ENCODE measurements at places on chromosomes 6 and 20. TPM values are rescaled to one million over a fixed set of nuclear protein-coding genes. Genes with fewer than 3 reads are reported as not detected.

Gene PDE7B
- 18.6 TPM for total RNA-seq

DNA sequence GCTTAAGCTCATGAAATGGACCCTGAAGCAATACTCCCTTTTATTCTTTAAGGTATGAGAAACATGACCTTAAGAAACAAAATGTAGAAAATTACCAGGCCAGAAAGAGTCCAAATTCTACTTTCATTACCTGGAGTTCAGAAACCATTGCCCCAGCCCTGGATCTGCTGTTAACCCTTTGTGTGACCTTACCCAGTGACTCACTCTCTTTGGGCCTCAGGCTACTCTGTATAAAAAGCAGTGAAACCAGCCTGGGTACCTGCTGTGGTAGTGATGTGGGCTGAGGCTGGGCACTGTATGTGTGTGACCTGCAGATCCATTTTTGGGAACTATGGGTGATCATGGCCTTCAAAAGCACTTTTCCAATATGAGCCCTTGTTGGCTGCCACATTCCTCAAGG lies 47.2 kb downstream of the SLC9A8 start:
- no peak for DNase-seq

DNA sequence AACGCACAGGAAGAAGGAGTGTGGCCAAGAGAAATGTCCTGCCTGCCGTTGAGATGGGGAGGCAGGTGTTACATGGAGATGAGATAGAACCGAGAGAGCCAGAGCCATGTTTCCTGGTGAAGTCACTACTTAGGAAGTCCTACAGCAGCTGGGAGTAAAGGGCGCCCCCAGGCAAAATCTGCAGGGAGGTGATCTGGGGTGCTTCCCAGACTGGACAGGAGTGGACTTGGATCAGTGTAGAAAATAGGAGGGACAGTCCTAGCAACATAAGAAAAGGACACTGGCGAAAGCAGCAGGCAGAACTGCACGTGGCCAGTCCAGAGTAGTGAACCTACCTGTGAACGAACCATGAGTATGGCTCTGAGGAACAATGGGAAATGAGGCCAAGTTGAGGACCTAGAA lies 85.3 kb downstream of the CD164 start:
- DNase-seq: no peak

Gene GGTLC1
- total RNA-seq: not detected

GRCh38 chr20:40499391-40499790 lies 189.6 kb downstream of the MAFB start:
- no peak for DNase-seq

Gene GUCA1A
- not detected for total RNA-seq

Gene OPN5
- not detected for total RNA-seq

DNA sequence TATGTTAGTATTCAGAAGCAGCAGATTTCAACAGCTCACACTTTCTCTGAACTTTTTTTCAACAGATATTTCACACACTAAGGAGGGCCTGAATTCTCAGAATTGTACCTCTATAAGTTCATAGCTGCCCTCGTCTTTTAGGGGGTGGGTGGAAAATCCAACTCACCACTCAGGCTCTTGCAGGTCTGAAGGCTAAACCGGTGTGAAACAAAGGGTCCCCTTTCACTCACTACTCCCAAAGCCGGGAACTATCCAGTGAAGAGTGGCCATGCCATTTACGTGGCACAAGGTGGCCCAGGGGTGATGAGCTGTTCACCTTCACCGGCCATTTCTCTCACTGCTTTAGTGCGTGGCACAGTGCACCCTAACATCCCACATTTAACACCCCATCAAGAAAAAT lies 24.2 kb downstream of the TBC1D7 start:
- DNase-seq: no peak

DNA sequence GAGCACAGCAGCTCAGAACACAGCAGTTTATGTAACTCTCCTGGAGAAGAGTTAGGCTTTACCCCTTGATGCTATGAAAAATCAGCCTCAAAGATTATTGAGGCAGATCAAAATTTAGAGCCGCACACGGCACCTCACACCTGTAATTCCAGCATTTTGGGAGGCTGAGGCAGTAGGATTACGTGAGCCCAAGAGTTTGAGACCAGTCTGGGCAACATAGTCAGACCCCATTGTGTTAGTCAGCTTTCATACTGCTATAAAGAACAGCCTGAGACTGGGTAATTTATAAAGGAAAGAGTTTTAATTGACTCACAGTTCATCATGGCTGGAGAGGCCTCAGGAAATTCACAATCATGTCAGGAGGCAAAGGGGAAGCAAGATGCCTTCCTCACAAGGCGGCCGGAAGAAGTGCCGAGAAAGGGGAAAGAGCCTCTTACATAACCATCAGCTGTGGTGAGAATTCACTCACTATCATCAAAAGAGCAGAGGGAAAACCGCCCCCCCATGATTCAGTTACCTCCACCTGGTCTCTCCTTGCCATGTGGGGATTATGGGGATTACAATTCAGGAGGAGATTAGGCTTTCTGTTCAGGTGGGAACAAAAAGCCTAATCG lies 87.7 kb downstream of the SGK1 start:
- peak; percentile 60 for DNase-seq

DNA sequence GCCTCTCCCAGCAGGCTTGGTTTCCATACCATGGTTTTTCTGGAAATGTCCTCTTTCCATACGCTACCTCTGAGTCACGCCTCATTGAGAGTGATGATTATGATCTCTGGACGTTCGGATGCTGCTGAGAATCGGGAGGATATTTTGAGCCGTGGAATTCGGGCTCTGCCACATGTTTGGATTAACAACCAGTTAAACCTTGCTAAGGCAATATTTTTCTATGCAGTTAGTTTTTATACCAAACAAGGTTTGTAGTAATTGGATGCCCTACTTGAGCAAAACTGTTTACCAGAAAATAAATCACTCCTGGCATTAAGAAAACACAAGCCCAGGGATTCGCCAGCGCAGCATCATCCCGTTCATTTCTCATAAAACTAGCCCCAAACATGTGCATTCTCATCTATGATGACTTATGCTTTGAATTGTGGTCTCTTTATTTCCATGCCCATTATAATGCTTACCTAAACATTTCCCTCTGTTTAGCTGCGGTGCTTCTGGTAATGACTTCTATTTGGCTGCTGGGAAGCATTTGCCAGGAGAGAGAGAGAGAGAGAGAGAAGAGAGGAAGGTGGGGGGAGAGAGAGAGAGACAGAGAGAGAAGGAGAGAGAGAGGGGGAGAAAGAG lies 198.9 kb downstream of the CLIC5 start:
- DNase-seq: no peak
